GM10248 (cell line): ENCODE measurements at places on chromosomes 4 and X.

GRCh38 chr4:17490575-17491059 is 21.3 kb downstream of the QDPR start:
- DNase-seq: no peak

GRCh38 chrX:27336466-27337091 is 126.6 kb downstream of the PPP4R3C start:
- DNase-seq: peak; percentile 18

DNA sequence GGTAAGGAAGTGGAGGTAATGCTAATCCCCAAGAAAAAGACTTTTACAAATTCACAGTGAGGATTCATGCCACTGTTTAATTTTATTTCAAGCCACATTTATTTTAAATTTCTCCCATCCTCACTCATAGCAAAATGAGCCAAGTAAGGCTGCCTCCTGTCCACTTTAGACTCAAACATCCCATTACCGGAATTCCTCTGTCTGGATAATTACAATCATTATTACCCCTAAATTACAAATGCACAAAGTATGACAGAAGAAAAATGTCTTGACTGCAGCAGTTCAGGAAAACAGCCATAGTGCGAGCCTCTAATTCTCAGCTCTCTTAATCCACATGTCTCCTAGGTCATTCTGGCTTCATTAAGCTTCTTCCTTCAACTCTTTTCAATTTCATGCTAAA is 57.0 kb downstream of the MAPK10 start:
- DNase-seq: no peak

DNA sequence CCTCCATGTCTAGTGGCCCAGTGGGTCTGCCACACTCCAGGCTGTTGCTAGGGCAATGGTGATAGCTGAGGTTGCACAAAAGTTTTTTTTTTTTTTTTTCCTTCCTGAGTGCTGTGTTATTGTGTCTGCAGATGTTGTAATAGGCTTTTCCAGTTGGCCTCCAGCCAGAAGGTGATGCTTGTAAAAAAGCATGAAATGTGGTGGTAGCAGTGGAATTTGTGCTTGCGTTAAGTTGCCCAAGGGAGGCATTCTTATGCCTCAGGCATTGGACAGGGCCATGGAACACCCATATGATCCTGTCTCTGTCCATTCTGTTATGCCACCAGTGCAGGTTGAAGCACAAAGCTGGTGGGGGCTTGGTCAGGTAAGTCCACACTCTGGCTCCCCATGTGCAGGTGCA is 660.5 kb upstream of the SPANXN1 start:
- no peak for DNase-seq

DNA sequence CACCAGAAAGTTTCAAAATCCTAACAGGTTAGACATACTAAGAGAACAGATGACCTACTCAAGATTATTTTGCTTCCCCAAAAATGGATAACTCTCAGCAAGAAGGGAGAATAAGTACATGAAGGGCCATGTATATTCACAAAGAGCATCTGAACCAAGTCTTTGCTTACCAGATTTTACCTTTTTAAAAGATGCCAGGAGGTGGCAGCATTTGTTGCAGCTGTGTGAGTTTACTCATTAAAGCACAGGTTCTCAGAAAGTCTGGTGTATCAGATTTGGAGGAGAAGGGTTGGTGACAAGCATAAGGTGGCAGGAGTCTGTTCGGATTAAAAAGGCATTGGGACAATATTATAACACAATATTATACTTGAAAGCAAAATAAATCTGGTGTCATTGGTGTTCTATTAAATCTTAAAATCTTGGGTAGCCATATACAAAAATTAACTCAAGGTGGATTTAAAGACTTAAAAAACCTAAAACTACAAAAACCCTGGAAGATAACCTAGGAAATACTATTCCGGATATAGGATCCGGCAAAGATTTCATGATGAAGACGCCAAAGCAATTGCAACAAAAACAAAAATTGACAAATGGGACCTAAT is 51.3 kb upstream of the NFKB1 start:
- DNase-seq: peak; percentile 58

GRCh38 chr4:13328591-13328990 is 155.5 kb downstream of the RAB28 start:
- DNase-seq: no peak

- no peak for DNase-seq
Observed at GRCh38 chr4:96895826-96896225, 1055.9 kb downstream of the PDHA2 start.

DNA sequence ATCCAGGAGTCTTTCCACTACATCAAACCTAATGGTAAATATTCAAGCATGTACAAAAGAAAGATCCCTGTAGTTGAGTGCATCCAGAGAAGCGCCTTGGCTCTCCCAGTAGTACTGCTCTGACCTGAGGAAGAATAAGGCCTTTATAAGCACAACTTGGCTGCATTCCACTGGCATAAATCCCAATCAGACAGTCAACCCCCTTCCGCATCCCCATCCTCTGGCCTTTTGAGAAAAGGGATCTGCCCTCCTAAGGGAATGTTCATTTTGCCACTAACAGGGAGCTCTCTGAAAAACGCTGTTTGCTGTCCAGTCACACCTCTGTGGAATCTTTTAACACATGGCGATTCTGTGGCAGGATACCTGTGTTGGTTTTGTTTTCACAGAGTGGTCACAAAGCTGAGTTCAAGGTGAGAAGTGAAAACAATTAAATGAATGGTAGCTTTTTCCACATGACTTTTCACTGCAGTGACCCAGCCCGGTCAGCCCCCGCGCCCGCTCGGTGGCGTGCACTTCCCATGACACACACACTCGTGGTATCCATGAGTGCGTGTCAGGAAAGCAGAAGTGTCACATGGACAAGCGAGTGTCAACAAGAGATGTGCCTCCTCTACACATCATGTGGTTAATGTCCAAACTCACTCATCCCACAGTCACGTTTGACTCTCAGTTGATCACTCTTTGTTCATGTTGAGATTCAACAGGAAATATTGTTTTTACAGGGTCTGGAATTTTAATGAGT is 112.2 kb upstream of the ENPP6 start:
- peak; percentile 70 for DNase-seq

DNA sequence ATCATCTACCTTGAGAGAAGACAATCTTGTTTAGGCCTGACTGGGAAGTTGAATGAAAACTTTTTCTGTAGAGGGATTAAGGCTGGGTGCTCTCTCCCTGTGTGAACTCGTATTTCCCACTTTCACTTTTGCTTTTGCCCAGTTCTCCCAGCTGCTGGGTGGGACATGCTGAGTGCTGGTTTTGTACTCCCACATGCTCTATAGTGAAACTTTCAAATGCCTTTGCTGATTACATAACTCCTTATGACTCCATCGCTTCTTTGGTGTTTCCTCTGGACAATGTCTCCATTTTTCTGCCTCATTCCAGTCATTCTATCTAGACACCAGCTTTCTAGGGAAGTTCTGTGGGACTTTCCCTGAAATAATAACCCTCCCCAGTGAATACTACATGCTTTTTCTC is 100.5 kb downstream of the CLNK start:
- DNase-seq: peak; percentile 38

GRCh38 chr4:71609167-71609566 is 174.7 kb downstream of the GC start:
- no peak for DNase-seq

DNA sequence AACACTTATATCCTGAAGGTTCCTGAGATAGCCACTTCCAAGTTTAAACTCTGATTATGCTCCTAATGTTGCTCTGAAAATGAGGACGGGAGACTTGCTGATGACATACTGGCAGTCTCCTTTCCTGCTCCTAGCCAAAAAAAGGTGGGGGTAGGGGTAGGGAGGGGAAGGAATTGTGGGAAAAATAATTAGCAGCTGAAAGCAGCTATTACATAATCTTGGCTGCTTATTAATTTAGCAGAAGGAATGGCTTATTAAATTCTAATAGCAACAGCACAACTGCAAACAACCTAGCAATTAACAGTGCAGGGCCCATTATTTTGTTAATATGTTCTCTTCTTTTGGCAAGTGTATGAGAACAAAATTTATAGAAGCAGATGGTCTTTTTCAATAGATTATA is 2.0 kb upstream of the AP1S2 start:
- DNase-seq: no peak

DNA sequence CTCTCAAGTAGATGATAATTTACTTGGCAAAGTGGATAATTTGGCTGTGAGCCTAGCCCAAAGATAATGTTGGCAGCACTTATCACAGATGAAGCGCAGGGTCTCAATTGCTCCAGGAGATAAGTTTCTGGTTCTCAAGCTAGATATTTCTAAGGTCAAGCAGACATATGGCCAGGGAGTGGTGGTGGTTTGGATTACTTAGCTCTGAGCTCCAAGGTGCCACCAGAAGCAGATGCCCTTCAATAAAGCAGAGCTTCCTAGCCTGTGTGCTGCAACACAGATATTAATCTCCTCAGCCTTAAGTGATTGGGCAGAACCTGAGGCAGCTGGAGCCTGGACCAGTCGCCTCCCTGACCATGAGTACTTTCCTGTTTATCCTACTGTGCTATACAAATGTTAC is 79.2 kb upstream of the NALF2 start:
- DNase-seq: no peak

DNA sequence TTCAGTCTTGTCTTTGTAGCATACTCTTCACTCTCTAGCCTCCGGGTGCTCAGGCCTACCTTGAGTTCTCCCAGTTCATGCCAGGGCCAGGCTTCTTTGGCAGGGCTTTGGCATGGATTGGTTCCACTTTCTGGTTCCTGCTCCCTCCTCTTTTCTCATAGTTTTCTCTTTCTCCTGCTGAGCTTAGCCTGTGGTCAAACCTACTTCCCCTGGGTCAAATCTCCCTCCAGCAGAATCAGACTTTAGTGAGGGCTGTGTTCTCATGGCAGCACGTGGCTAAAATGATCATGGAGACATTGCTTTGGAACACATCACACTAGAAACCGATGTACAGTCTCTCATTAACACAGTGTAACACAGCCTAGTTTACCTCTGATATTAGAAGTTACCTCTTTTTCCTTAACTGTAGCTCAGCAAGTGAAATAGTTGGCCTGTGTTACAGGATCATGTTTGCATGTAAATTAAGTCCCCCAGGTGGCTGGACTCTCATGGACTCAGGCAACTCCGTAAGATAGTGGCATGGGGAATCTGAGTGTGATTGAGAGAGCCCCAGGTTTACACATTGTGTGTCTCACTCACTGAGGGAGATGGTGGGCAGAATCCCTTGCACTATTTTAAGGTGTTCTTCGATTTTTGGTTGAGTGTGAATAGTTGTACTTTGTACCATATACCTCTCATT is 13.3 kb downstream of the RAB9A start:
- DNase-seq: no peak

GRCh38 chr4:181799561-181800069 is 443.6 kb upstream of the TENM3 start:
- DNase-seq: no peak

DNA sequence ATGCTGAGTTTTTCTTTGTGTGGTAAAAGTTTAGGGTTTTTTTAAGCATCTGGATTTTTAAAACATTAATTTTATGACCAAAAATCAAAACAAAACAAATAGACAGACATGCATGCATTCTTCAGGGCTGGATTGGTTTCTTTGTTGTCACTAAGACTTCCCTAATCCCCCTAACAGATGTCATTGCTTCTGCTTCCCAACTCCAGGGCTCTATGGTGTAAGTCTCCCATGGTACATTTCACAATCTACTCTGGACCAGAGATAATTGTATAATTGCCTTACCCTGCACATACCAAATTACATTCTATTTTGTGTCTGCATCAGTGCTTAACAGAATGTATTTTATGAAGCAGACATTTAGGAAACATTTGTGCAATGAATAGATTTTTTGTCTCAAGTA is 529.1 kb upstream of the SMIM31 start:
- DNase-seq: no peak

- DNase-seq: no peak
Observed at GRCh38 chrX:10818651-10819050, 198.3 kb upstream of the MID1 start.

- DNase-seq: no peak
Observed at GRCh38 chrX:36897690-36898089, 110.5 kb upstream of the FAM47C start.

DNA sequence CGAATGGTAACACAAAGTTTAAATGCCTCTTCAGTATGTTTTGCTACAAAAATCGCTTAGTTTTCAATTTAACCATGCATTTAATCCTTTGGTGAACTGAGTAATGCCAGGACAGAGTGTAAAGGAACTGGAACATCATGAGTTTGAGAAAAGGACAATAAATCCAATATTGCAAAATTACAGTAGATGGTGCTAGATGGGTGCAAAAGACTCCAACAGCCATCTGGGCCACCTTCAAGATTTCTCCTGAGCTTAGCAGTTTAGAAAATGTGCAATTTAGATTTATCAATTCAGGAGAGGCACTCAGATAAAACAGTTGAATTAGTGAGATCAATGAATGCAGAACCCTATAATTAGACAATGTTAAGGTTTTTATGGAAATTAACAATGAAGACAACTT is 33.2 kb upstream of the MID1IP1 start:
- peak; percentile 10 for DNase-seq

GRCh38 chr4:159171287-159171686 is 68.4 kb downstream of the RAPGEF2 start:
- DNase-seq: no peak

DNA sequence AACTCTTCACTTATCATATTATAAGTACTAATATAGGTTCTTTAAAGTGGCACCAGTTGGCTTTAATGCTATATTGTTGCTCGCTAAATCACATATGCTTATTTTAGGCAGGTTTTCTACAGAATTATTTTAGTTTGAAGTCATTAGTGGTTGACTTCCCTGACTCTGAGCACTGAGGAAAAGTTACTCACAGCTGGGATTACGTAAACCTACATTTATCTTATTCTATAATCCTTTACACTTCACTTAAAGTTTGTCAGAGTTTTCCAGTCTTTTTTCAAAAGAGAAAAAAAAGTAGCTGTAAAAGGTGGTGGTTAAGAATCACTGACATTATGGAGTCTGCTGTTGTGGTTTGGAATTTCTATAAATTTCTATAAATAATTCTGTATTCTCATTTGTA is 5.8 kb downstream of the UGT2B4 start:
- DNase-seq: no peak
